IgD-negative memory B cell (primary cell): ENCODE measurements at places on chromosomes 5 and 9. TPM values are rescaled to one million over a fixed set of nuclear protein-coding genes. Genes with fewer than 3 reads are reported as not detected.

Gene CARTPT
- polyA plus RNA-seq = not detected

Gene REEP2
- not detected for polyA plus RNA-seq

Gene CSF1R
- 0.10 TPM for polyA plus RNA-seq

Gene MRPL50
- polyA plus RNA-seq = 14.4 TPM

Gene NADK2
- 4.1 TPM for polyA plus RNA-seq

Gene KIF24
- polyA plus RNA-seq = not detected

Gene NNT
- polyA plus RNA-seq = 37.3 TPM

Gene LCN15
- polyA plus RNA-seq = not detected

Gene MYORG
- 0.19 TPM for polyA plus RNA-seq

Gene IL3
- polyA plus RNA-seq = not detected

Gene LCN9
- not detected for polyA plus RNA-seq
